Urothelium cell line (cell line): ENCODE measurements at places on chromosomes 5 and 9.

GRCh38 chr9:134515026-134515821, 126.4 kb upstream of the COL5A1 start:
- no peak for DNase-seq

GRCh38 chr5:150141544-150142184, 14.0 kb downstream of the PDGFRB start:
- no peak for DNase-seq

DNA sequence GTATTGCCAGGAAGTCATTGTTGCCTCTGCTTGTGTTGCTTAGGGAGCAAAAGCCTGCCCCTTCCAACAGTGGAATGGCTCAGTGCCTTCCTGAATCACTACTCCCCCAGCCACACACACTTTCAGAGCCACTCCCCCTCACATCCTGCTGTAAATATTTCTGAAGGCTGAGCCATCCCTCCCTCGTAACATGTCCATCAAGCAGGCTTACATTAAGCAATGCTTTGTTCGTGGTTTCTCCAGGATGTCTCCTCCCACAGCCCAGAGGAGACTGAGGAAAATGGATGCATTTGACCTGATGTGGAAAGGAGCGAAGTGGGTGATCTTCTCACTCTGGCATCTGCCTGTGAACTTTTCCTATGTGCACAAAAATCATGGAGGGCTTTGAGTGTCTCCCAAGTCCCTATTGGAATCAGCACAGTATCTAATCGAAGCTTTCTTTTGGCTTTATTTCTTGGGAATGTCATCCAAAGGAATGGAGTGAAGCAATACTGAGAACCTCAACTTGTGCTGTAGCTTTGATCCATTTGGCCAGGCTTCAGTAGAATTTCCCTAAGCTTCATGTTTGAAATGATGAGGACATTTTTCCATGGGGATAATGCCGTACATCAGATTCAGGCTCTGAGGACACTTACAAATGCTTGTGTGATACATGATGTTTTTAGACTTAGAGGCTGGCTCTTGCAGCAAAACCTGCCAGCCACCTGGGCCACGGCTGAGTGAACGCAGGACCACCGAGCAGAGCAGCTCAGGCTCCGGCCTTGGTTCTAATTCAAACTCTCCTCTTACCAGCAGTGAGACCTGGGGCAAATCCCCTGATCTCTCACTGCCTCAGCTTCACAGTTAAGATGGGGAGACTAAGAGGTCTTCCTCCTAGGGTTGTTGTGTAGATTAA, 389.1 kb downstream of the ENC1 start:
- peak; percentile 83 for DNase-seq

DNA sequence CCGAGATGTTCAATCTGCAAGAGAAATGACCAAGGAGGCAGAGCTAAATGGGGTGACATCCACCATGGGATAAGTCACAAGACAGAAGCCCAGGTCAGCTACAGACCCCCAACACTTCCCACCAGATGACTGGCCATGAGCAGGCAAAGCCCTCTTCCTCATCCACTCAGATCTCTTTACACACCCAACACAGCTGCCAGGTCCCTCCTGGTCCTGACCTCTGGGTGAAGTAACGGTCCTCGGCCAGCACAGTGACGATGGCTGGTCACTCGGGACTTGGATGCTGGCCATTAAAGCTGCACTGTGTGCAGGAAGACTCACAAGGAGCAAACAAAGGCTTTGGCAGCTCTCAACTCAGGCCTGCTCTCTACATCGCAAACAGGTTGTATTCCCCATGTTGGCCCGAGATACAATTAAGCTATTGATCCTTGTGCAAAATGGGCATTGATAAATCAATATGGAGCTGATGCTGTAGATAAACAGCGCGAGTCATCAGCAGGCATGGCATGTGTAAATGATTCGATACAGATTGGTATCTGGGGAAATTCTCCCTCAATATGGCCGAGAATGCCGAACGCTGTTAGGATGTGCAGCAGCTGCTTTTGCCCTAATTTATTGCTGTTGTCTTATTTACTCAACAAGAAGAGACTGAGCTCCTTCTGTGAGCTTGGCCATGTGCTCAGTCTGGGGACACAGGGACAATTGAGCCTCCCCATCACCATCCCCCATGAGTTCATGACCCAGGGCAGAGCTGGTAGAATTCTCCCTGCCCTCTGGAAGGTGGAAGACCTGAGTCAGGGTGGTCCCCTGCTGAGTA, 98.7 kb downstream of the C5orf15 start:
- no peak for DNase-seq

GRCh38 chr5:158832096-158832685, 267.5 kb downstream of the EBF1 start:
- no peak for DNase-seq

DNA sequence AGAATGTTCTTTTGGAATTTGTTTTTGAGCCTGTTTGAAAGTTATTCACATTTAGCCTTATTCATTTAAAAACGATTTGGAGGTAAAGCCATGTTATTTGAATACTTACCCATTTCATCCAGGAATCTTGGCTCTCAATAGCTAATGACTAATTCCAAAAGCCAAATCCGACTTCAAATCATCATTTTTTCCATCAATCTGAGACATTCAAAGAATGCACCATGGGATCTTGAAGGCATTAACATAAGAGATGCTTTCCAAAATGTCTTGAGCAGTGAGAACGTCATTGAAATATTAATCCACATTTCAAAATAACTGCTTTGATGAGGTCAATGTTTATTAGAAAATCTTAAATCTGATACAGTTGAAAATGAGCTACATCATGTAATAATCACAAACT, 617.0 kb upstream of the RORB start:
- DNase-seq: no peak

GRCh38 chr9:4537581-4537980, 47.3 kb downstream of the SLC1A1 start:
- no peak for DNase-seq

- no peak for DNase-seq
Observed at GRCh38 chr9:114369216-114370130, 18.3 kb downstream of the AKNA start.

- DNase-seq: no peak
Observed at GRCh38 chr5:98004463-98004862, 769.0 kb upstream of the RGMB start.

GRCh38 chr9:135579889-135580660, 18.5 kb downstream of the PAEP start:
- no peak for DNase-seq

GRCh38 chr5:104541141-104541785, 978.7 kb upstream of the NUDT12 start:
- no peak for DNase-seq

DNA sequence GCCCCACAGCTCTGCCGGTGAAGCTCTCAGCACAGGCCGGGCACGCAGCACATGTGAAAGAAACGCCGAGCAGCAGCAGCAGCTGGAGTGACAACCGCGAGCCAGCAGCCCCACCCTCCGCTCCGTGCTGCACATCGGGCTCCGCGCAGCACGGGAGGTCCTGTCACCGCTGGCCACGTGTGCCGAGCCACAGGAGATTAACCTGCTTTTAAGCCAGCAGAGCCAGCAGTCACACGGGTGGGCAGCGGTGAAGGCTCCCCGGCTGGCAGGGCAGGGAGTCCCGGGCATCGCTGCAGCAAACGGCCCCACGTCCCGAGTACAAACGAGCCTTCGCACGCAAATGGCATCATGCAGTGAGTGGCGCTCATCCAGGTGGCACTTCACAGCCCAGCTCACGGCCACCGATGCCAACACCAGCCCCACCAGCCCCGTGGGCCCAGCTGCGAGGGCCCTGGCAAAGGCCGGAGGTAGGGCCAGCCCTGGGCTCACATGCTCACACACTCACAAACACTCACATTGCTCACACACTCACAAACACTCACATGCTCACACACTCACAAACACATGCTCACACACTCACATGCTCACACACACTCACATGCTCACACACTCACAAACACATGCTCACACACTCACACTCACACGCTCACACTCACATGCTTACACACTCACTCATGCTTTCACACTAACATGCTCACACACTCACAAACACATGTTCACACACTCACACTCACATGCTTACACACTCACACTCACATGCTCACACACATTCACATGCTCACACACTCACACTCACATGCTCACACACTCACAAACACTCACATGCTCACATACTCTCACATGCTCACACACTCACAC, 11.1 kb downstream of the CCDC187 start:
- DNase-seq: no peak

- peak; percentile 17 for DNase-seq
Observed at GRCh38 chr5:31113101-31113500, 80.4 kb upstream of the CDH6 start.

- DNase-seq: no peak
Observed at GRCh38 chr9:100317706-100318105, 35.0 kb downstream of the TEX10 start.

DNA sequence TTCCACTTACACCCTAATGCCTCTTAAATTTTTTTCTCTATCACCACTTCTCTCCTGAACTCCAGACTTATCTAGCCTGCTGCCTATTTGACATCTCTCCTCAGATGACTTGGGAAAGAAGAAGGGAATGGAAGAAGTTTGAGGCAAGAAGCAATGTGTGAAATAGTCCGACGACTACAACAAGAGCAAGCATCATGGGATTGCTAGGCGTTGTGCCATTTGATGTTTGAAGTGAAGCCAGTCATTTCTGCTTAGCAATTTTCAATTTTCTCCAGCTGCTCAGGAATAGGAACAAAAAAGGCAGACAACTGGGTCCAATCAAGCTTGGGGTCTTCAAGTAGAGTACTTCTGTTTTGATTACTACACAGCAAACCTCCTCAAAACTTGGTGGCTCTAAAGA, 106.4 kb downstream of the HSD17B3 start:
- DNase-seq: no peak

- no peak for DNase-seq
Observed at GRCh38 chr5:15720515-15720914, 220.5 kb downstream of the FBXL7 start.

- no peak for DNase-seq
Observed at GRCh38 chr9:108844391-108844790, 11.4 kb downstream of the ACTL7B start.

GRCh38 chr5:180040287-180041214, 31.0 kb downstream of the RNF130 start:
- no peak for DNase-seq

DNA sequence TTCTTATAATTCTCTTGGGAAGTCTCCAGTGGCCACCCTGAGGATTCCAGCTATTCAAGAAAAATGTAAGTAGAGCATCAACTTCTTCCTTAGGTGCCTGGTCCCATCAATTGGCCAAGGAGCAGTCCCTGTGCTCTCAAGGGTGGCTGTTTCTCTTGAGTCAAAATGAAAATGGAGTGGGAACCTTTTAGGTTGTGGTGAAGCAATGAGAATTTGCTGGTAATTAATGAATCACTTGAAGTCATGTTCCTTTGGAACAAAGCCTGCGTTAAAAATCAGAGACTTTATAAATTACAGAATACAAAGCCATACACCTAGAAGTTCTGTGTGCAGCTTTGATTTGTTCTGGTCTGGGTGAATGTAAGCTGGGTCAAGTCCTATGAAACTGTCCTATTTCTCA, 48.9 kb downstream of the IL31RA start:
- no peak for DNase-seq

GRCh38 chr9:116381350-116381749, 227.8 kb downstream of the PAPPA start:
- DNase-seq: no peak

DNA sequence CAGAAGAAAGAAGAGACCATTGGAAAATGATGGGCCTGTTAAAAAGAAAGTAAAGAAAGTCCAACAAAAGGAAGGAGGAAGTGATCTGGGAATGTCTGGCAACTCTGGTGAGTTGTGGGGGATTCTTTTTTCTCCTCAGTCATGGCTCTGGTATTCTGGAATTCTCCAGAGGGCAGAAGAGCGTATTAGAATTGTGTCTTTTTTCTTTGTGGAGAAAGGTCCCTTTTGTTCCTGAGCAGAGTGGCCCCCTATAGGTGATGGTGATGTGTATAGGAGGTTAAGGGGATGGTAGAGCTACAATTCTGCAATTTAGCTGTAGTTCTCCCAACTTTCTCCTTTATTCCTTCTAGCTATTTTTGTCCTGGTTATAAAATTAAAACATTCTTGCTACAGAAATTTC, 1.6 kb upstream of the DHFR start:
- DNase-seq: no peak

DNA sequence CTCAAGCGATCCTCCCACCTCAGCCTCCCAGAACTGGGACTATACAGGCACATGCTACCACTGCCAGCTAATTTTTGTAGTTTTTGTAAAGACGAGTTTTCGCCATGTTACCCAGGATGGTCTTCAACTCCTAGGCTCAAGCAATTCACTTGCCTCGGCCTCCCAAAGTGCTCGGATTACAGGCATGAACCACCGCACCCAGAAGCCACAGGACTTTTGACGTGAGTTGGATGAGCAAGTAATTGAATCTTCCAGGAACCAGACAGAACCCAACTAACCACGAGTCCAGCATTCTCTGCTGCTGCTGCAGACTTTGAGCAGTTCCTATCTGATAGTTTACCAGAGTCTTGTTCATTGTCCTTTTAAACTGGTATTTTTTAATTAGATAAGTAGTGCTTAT, 9.6 kb upstream of the ATP6V0E1 start:
- DNase-seq: no peak

DNA sequence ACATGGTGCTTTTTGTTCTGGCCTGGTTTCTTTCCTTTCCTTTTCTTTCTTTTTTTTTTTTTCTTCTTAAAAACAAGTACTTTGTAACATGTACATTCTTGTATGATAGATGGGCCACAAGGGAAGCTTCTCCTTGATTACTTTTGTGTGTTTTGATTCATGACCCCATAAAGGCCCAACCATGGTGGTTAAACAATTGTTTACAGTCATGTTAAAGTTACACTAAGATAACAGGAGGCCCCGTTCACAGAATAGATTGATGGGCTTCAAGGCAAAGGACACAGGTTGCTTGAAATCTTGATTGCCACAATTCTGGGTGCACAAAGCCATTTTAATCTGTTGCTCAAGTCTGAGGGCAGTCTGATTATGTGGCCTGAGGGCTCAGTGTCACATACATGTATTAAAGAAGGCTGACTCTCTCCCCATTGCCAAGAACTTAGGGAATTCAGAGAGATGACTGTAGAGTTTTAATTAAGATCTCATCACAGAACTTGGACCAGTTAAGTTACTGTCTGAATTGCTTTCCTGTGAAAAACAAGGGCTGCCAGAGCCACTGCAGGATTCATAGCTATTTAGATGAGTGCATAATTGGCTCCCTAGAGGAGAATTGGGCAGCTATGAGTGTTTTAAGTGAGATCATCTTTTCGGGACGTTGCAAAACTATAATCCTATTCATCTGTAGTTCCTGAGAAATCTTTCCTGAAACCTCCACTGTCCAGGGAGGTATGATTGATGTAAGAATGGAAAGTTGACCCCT, 163.4 kb downstream of the TLE4 start:
- DNase-seq: no peak

DNA sequence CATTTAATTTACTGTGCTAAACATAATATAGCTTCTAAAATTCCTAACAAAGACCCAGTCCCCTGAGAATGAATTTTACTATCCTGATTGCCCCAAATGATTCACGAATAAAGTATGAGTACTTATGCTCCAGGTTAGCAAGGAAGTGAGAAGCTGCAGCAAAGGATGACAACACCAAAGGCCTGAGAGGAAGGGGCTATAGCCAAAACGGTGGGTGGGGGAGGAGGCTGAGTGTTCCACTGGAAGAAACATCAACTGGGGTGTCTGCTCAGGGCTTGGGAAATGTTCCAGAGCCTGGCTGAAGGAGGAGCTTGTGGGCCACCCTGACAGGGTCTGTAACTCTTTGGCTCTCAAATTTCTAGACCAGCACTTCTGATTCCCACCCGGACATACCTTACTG, 157.3 kb downstream of the ADAMTS12 start:
- DNase-seq: peak; percentile 18
